ENCODE measurements at places on chromosomes 2 and 18.

- DNase-seq: no peak
These were observed 343.6 kb upstream of the SYT4 start for GRCh38 chr18:43620936-43621335.

DNA sequence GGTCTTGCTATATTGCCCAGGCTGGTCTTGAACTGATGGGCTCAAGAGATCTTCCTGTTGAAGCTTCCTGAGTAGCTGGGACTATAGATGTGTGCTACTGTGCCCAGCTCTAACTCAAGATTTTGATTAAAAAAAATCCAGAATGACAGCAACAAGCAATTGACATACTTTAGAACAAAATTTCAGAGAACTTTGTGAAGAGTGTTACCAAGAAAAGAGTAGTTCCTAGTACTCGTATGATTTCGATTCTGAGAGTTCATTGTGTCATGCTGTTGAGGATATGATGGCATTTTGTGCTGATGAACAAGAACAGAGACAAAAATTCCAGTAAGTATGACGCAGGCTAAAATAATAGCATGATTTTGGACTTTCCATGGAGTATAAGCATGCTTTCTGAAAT lies 90.2 kb upstream of the TWSG1 start:
- DNase-seq: no peak

- DNase-seq: no peak
These were observed 32.5 kb upstream of the ERCC3 start for GRCh38 chr2:127326289-127326945.

- DNase-seq: no peak
These were observed 59.5 kb upstream of the POU3F3 start for GRCh38 chr2:104794441-104794840.

DNA sequence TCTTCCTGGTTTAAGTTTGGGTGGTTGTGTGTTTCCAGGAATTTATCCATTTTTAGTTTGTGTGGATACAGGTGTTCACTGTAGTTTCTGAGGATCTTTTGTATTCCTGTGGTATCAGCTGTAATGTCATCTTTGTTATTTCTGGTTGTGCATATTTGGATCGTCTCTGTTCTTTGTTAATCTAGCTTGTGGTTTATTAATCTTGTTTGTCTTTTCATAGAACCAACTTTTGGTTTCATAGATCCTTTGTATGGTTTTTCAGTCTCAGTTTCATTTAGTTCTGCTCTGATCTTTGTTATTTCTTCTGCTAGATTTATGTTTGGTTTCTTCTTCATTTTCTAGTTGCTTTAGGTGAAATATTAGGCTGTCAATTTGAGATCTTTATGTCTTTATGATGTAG lies 202.4 kb upstream of the ZSWIM2 start:
- DNase-seq: no peak

GRCh38 chr2:233076749-233077148 lies 16.6 kb downstream of the INPP5D start:
- DNase-seq: no peak

DNA sequence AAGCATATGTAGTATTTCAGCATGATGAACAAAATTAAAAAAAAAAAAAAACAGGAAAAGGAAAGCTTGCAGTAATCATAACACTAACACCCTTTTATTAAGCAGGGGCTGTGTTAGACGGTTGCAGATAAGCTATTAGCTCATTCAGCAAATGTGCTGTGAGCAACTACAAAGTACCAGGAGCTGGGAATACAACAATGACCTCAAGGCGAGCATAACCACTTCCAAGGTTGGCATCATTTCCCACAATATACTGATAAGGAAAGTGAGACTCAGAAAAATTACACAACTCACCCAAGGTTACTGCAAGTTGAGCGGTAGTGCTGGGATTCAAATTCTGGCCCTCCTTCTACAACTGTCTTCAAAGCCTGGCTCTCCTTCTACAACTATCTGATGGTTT lies 38.2 kb upstream of the ACTR3 start:
- DNase-seq: no peak

DNA sequence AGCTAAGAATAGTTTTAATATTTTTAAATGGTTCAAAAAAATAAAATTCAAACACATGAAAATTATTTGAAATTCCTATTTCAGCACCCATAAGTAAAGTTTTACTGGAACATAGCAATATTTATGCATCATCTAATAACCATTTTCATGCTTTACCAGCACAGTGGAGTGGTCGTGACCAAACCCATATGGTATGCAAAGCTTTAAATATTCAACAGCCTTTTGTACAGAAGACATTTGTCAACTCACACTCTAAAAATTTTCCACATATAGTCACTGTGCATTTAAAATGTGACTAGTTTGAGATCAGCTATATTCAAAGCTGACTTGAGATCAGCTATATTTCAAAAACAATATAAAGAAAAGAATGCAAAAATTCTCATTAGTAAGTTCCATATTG lies 46.2 kb downstream of the PUM2 start:
- DNase-seq: no peak

- no peak for DNase-seq
These were observed 3.7 kb upstream of the ATG16L1 start for GRCh38 chr2:233247744-233248143.

GRCh38 chr18:35516789-35517188 lies 19.0 kb upstream of the INO80C start:
- no peak for DNase-seq

GRCh38 chr2:120919771-120920453 lies 184.2 kb downstream of the GLI2 start:
- no peak for DNase-seq

- no peak for DNase-seq
These were observed 16.3 kb downstream of the DTNA start for GRCh38 chr18:34726286-34727004.

DNA sequence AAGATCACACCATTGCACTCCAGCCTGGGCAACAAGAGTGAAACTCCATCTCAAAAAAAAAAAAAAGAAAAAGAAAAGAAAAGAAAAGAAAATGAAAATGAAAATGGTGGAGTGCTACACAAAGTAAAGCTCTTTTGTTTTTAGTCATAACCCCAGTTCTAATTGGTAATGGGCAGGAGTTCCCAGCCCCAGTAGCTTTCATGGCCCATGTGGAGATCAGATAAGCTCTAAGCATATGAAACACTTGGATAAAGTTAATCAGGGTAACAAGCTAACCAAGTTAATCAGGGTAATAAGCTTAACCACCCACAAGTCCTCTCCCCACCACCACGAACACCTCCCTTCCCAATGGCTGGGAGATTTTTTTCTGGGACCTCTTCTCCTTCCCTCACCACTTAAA lies 240.8 kb downstream of the BCL11A start:
- no peak for DNase-seq

DNA sequence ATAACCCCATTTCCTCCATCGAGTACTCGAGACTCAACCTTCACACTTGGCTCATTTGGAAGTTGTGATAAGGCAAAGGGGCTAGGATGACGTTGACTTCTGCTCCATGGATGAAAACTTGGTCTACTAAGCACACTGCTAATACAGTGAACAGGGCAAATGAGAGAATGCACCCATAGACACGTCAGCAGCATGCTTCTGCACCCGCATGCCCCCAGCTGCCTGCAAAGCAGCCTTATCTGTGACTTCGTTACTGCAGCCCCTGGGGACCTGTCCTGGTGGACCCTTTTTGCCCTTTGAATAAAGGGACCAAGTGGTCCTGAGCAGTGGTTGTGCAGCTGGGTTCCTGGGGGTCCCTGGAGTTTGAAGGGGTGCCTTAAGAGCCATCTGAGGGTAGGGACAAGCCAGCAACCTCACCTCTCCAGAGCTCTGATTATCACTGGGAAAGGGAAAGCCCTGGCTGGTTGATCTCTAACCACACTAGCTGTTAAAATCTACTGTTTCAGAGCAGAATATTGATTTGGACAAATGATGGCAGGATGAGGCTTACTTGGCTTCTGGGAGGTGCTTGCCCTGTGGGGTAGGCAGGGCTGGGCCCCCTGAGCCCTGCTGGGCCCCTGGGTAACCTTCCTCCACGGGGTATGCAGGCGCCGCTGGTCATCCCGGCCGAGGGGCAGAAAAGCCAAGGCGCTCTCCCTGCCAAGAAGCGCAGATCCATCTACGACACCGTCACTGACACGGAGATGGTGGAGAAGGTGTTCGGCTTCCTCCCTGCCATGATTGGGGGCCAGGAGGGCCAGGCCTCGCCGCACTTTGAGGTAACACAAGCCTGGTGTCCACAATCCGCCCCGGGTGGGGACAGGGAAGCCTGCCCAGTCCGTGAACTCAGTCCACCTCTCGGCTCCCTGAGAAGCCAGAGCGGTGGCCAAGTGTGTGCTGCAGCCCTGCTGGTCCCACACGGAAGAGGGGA lies 37.6 kb upstream of the GPR17 start:
- peak; percentile 41 for DNase-seq

DNA sequence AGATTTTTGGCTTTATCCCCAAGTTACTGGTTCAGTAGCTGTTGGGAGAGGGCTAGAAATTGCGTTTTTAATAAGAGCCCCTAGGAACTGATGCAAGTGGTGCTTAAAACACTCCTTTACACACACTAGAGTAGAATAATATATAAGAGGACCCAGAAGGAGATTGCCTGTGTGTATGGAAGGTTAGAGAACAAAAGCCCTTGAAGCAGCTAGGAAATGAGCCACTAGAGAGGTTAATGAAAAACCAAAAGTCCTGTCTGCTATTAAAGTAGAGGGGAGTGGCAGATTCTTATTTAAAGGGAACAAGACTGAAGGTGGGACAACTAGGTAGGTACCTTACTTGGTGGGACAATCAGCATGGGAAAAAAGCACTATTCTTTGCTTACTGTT lies 14.4 kb upstream of the SLC39A10 start:
- DNase-seq: no peak

DNA sequence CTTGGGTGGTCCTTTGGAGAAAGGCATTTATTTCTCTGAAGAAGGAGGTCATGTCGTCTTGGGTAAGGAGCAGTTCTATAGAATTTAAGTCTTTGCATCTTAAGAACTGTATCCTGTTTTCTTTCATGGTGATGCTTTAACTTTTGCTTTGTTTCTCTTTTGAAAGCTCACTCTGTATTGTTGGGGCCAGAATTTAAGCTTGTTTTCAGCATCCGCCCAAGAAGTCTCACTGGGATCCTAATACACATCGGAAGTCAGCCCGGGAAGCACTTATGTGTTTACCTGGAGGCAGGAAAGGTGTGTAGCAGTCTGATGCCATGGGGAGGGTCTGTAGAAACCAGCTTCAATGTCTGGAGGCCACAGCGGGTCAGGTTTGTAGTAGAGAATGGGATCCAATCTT lies 64.7 kb upstream of the TTC39C start:
- DNase-seq: no peak

- DNase-seq: no peak
These were observed 1.6 kb upstream of the SLC5A7 start for GRCh38 chr2:107984707-107985106.

DNA sequence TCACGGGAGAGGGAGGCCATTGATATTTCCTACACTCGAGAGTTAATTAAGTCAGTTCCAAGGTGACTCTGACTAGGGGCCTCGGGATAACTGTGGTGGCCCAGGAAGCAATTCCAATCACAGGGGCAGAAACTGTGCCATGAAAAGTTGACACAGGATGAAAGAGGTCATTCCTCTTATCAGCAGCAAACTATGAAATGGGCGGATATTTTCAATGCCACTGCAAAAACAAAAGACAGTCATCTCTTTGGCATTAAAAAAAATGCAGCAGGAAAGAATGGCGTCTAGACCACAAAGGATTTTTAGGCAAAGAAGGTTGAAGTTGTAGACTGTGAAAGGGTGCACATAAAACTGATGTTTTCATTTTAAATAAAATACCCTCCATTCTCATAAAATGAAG lies 50.0 kb downstream of the TGIF1 start:
- no peak for DNase-seq

- DNase-seq: no peak
These were observed 607.6 kb downstream of the LRP1B start for GRCh38 chr2:141523199-141523598.

- DNase-seq: no peak
These were observed 136.7 kb downstream of the SP3 start for GRCh38 chr2:173828189-173829142.

- DNase-seq: no peak
These were observed 67.5 kb upstream of the APCDD1 start for GRCh38 chr18:10386956-10387355.

- no peak for DNase-seq
These were observed 572.8 kb upstream of the KLHL29 start for GRCh38 chr2:22812065-22812680.

GRCh38 chr2:12759248-12759647 lies 42.5 kb downstream of the TRIB2 start:
- no peak for DNase-seq

GRCh38 chr2:224646242-224646846 lies 61.2 kb upstream of the CUL3 start:
- no peak for DNase-seq

DNA sequence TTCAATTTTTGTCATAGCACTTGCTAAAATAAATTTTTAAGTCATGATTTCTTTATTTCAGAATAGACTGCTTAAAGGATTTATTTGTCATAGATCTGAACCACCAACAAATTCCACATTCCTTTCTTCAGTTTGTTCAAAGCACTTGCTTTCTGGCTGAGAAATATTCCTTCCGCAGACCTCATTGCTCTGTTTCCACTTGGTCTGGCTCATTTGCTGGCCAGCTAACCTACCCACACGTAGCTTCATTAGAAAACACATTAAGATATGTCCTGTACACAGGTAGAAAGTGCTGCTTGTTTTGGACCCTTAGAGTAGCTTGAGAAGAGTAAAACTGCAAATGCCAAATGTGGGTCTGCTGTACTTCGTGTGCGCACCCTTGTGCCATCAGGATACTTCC lies 166.7 kb upstream of the EPAS1 start:
- DNase-seq: no peak

GRCh38 chr2:215598376-215598975 lies 162.6 kb upstream of the FN1 start:
- no peak for DNase-seq

DNA sequence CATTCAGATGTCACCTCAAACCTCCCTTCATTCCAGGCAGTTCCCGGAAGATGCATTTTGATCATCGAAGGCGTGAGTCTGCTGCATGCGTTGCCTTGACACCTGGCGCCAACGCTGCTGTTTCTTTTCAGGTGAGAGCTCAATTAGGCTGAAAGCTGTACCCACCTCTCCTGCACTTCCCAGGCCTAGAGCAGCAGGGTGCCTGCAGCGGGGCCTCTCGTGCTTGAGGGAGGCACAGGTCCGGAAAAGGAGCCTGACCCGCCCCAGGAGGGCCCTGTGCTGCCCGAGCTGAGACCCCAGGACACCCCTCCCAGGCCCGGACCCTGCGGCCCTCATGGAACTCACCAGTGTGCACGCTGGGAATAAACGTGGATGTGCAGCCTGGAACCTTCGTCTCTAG lies 31.4 kb upstream of the KCNG2 start:
- no peak for DNase-seq

GRCh38 chr2:39008665-39009064 lies 112.2 kb downstream of the SOS1 start:
- no peak for DNase-seq

DNA sequence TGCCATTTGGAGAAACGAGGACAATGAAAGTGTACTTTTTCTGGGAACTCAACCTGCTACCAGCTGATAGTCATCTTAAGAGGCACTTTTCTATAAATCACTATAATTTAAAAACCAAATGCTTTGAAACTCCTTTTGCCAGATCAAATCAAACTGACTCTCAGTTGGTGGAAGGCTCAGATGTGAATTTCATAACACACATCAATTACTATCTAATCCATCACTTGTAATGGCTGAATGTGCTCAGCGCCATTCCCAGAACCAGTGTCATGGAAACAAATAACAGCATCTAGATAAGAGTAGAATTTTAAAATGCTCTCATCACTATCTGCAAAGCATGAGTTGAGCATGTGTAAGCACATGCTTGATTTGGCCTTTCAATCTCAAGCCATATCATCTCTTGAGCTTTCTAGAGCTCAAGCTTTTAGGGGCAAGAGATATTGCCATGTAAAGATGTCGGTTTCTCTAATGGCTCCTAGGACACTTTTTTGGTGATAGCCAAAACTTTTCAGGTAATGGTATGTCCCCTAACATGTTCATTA lies 223.1 kb upstream of the ACVR2A start:
- no peak for DNase-seq
